ENCODE measurements at places on chromosomes 2 and 18.

- DNase-seq, result peak; percentile 25
These were observed 423 bp upstream of the TTC27 start for GRCh38 chr2:32627441-32627813.

- no peak for DNase-seq
These were observed 81.4 kb downstream of the BCL11A start for GRCh38 chr2:60472041-60472440.

DNA sequence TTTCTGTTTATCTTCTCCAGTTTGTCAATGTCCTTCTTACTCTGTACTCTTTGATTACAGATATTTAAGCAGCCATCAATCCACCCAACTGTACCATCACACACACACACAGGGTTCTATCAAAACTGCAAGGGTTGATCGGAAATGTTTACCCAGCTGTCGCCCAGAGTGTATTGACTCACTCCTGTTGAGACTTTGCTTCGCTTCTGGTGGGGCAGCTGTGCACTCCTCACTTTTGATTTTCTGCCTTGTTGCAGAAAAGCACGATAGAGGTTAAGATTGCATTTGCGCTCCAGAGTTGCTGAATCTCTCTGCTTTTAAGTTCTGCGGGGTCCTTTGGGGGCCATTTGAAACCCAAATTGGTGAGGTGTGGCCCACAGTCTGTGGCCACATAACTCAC lies 216.2 kb downstream of the SETBP1 start:
- no peak for DNase-seq

GRCh38 chr2:2734308-2734707 lies 403.2 kb upstream of the MYT1L start:
- no peak for DNase-seq

GRCh38 chr2:164803776-164804466 lies 37.7 kb downstream of the COBLL1 start:
- no peak for DNase-seq

- DNase-seq, result no peak
These were observed 142.7 kb upstream of the FOSL2 start for GRCh38 chr2:28250006-28250405.

GRCh38 chr2:123670286-123670685 lies 354.8 kb upstream of the CNTNAP5 start:
- DNase-seq, result no peak

GRCh38 chr2:9627310-9627709 lies 3.5 kb downstream of the YWHAQ start:
- no peak for DNase-seq

DNA sequence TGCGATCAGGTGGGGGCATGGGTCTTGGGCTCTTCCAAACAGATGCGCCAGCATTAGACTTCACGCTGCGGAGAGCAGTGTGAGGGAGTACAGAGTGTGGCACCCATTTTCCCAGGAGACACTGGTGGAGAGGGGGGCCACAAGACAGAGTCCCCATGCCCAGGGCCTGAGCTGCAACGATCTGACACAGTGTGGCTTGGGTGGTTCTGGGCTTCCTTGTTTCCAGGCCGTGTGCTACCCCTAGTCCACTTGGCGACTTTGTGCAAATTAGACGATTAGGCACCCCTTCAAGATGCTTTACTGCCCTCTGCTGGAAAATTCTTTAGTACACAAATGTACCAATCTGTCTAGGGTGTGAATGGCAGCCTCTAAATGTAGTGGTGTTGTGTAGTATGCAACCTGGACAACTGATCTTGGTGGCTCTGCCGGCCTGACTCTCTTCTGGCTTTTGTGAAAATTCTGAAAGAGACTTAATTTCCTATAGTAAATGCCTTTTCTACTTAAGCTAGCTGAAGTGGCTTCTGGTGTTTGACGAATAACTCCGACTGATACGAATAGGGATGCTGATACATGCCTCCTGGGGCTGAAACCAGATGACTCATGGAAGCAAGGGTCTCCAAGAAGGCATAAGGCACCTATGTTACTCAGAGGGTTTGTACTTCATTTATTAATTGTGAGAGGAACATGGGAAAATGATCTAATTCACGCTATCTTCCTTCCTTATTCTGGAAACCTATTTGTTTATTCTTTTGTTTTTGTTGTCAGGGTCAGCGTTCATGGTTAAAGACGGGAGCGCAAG lies 92.3 kb upstream of the SMAD2 start:
- peak; percentile 47 for DNase-seq

DNA sequence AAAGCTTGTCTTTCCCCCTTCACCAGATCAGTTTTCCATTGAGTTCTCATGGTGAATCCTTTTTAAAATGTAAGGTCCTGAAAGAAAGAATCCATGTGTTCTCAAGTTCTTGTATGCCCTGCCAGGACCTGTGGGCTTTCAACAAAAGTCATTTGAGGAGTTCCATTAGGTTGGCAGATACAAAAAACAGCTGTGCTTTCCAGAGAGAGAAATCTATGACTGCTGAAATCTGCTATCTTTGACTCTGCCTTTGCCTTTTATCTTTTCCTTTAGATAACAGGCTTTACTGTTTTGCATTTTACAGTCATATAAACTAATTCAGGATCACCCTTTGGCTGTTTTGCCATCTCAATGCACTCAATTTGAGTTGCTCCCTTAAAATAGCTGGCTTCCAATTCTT lies 59.7 kb downstream of the CXCR4 start:
- DNase-seq, result no peak

DNA sequence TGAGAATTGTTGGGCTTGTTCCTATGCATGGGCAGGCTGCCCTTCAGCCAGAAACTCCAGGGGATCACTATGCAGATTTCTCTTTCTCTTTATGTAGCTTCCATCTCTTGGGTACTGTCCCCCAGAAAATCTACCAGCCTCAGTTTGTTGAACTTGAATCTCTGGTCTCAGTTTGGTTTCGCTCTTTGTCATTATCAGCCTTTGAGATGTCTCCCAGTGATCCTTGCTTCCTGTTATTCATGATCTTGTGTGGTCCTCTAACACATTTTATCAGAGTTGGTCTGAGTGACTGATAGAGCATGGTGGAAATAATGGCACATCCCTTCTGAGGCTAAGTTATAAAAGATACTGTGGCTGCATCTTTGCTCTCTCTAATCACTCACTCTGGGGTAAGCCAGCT lies 7.8 kb downstream of the TMEM87B start:
- no peak for DNase-seq

DNA sequence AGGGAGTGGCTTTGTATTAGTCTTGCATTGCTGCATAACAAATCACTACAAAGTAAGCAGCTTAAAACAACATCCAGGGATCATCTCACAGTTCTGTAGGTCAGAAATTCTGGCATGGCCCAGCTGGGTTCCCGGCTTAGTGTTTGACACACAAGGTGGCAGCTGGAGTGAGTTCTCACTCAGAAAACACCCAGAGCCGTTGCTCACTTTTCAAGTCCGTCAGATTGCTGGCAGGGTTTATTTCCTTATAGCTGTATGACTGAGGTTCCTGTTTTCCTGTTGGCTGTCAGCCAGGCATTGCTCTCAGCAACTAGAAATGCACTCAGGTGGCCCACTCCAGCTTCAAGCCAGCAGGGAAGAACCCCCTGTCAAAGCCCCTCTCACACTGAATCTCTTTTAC lies 324.1 kb downstream of the CCDC178 start:
- no peak for DNase-seq
